ENCODE measurements at places on chromosomes 2 and 18.

DNA sequence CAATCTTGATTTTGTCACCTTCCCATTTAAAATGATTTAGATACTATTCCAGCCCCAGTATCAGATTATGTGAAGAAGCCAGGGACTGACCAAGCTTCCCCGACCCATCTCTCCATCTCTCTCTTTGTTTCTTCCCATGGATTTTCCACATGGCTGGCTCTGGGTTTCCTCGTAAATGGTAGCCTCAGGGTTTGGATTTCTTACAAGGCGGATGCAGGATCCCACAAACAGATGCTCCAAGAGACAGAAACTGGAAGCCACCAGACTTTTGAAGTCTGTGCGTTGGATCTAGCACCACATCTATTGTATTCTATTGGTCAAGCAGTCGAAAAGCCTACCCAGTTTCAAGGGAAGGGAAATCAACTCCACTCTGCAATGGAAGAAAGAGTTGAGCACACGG lies 46.0 kb upstream of the SPHKAP start:
- no peak for DNase-seq

- no peak for DNase-seq
Measured at GRCh38 chr2:31414601-31415241, at the start of gene XDH. Gene XDH, minus strand, starts transcription at chr2:31414742. Its CDS starts 76 bp downstream, at chr2:31414666.

GRCh38 chr18:46009125-46009840 lies 42.2 kb upstream of the EPG5 start:
- peak; percentile 56 for DNase-seq

GRCh38 chr2:218631837-218632236 lies 24.1 kb downstream of the PLCD4 start:
- DNase-seq, result no peak

DNA sequence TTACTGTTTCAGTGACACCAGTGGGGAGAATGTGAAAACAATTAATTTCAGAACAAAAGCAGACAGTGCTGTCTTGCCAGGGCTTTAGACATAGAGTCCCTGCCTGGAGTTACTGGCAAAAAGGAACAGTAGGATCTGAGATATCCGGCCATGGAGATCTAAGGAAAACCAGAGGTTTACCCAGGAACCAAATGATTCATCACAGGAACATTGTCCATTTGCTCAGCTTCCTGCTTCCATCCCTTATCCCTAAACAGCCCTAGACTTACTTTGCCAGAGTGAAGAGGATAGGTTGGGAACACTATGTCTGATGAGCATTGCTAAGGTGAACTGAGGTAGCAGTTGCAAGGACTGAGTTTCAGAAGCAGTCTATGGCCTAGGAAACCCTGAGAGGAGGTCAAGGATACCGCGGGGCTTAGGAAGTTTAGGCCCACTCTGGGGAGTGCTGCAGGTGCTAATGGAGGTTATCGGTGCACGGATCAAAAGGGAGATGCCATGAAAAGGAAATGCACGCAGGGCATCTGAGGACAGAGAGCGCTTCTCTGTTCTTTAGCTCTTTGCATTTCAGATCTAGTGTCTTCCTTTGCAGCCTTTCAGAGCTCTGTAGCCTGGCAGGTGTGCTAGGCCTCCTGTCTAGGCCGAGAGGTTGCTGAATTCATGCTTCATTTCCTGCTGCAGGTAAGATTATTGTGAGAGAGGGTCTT lies 223.9 kb downstream of the CDCA7 start:
- DNase-seq, result no peak

GRCh38 chr2:217953011-217953481 lies 49.7 kb downstream of the TNS1 start:
- no peak for DNase-seq

GRCh38 chr2:193935114-193935513 lies 1721.9 kb upstream of the SLC39A10 start:
- DNase-seq, result no peak

DNA sequence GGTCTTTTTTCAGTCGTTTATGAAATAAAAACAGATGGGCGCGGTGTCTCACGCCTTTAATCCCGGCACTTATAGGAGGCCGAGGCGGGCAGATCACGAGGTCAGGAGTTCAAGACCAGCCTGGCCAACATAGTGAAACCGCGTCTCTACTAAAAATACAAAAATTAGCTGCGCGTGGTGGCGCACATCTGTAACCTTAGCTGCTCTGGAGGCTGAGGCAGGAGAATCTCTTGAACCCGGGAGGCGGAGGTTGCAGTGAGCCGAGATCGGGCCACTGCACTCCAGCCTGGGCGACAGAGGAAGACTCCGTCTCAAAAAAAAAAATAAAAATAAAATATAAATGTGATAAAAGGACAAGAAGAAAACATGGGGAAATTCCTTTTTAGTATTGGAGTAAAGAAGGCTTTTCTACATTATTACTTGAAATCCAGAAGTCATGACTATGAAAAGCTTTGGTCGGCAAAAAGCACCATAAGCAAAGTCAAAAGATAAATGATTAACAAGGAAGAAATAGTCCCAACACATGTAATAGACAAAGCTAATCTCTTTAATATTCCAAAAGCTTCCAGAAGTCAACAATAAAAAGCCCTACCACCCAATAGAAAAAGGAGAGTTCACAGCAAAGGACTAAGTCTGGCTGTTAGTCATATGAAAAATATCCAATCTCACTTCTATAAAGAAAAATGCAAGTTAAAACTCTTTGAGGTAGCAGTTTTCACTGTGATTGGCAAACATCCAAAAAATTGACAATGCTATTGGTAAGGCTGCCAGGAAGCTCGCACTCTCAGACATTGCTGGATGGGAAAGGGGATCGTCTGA lies 1.4 kb upstream of the FAM168B start:
- peak; percentile 20 for DNase-seq

- no peak for DNase-seq
Measured at GRCh38 chr2:112614201-112614840, 29.9 kb downstream of the CHCHD5 start.

All from pons (tissue), 1 donor.